AG08396 (cell line): ENCODE measurements at places on chromosomes 11 and 22.

GRCh38 chr11:66080055-66080817, 10.2 kb downstream of the PACS1 start:
- peak; percentile 80 for DNase-seq

DNA sequence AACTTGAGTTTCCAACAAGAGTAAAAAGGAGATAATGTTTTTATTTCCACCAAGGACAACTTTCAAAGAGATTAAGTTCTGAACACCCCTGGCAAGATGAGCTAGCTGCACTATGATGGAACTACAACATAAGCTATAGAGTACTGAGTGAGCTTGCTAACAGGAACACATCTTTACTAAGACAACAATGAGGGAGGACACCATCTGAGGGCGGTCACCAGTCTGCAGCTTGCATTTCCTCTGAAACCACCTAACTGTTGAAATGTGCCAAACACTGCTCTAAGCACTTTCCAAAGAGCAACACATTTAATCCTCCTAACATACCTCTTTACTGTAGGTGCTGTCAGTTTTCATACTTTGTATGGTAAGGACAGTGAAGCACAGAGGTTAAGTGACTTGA, 68.4 kb downstream of the TCF20 start:
- DNase-seq, result no peak

DNA sequence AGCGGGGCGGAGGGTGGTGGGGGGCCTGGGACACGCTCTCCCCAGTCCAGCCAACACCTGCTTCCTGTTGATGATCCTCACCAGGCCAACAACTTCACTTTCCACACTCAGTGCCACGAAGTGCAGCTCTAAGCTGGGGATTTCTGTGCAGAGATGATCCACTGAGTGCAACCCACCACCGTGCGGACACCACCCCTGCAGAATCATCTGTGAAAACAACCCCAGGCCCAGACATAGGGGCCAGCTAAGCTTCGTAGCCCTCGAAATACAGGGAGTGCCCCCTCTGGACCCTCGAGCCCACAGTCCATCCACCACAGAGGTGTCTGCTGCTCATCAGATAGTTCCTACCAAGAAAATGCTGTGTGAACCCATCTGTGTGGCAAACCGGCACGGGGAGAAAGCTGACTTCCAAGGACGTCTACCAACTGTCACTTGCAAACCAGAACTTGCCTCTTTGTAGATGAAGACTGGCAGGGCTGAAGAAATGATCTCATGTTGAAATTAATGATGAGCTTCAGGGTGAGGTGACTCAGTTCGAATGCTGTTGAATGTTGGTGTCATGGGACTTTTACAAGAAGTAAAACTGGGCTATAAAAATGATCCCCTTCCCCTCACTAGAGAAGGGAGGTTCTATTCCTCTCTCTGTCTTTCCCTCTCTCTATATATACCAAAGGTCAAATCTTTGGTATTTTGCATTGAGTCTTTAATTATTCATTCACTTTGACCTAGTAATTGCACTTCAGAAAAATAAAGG, 73.4 kb downstream of the MYEOV start:
- no peak for DNase-seq

DNA sequence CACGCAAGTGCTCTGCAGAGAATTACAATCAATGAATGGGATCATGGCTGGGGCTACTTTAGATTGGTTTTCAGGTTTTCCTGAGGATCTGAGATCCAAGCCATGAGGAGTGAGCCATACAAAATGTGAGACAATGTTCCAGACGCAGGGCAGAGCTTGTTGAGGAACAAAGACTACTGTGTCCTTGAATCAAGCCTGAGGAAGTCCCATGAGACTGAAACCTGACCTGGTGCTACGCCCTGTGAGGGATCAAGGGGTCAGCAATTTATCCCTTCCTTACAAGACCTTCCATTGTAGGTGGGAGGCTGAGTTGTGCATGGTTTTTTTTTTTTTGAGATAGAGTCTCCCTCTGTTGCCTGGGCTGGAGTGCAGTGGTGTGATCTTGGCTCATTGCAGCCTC, 2.1 kb downstream of the INCENP start:
- DNase-seq, result no peak

DNA sequence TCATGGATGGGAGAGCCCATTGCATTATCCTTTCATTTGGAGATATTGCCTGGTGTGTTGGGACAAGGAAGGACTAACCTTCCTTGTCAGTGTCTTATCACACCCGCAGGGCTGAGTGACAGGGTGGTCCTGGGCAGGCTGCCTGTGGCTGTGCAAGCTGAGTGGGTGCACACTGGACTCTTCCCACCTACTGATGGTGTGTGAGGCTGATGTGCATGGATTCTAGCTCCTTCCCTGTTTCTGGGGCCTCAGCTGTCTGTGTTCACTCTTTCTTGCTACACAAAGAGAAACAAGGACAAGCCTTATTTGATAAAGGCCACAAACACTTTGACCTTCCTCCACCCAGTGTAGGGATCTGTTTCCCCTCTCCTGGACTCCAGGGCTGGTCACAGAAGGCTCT, 22.0 kb downstream of the TBX1 start:
- no peak for DNase-seq

GRCh38 chr11:101582236-101582988, 1.4 kb downstream of the TRPC6 start:
- peak; percentile 55 for DNase-seq

DNA sequence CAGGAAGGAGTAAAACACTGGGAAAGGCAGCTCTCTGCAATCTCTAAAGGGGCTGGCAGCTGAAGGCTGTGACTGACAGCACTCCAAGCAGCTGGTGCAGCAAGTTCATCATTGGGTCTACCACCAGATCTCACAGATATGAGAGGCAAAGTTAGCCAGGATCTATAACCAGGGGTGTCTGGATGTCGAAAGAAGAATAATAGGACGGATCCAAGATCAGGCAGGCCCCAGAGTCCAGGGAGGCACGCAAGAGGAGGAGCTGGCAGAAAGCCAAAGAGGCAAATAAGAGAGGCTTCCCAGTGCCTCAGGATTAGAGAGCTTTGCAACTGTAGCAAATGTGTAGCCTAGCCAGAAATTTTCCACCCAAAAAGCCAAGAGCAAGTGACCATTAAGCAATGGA, 77.1 kb downstream of the RBMXL2 start:
- DNase-seq, result no peak

DNA sequence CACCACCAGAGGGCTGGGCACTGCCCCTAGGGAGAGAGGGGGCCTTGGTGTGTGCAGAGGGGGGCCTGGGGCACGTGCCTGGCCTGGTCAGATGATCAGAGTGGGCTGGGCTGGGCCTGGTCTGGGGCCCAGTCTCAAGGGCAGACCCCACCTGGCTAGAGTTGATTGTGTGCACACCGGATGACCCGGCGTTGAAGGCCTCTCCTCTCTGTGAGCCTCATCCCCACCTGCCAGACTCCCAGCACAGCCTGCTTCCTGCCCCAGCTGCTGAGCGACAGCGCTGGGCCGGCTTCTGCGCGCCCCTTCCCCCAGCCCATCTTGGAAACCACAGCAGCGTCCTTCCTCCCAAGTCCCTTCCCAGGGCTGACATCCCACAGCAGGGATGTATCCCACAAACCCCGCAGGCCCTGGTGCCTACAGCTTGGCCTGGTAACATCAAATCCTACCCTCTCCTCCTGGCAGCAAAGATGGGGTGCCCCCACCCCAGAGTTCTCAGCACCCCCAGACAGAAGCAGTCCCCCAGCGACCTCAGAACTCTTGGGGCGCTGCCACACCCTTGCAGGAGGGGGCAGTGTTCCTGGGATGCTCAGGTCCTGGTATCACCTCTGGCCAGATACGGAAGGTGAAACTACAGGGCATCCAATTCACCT, 11.0 kb upstream of the TSSC4 start:
- no peak for DNase-seq

GRCh38 chr11:102573851-102574250, 43.3 kb upstream of the MMP7 start:
- no peak for DNase-seq

GRCh38 chr11:134882141-134882540, 470.1 kb upstream of the B3GAT1 start:
- no peak for DNase-seq

DNA sequence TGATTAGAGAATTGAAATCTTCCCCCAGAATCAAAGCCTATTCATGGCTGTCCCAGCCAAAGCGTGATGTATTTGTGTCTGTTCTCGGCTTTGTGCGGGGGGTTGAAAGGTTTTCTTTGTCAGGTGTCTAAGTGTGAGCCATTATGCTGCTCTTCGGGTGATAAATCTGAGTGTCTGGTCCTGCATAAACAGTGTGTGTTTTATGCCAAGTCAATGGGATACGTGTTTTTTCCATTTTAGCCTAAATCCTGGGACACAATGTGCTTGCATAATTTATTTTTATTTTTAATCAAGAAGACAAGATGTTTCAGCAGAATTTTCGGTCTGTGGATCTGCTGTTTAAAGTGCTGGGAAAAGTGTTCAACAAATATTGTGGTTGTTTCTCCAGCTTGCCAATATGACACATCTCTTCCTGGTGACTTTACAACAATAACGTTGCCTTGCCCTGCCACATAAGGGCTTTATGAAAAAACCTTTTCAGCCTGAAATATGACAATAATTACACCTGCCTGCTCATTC, 267.8 kb downstream of the TBC1D22A start:
- no peak for DNase-seq

DNA sequence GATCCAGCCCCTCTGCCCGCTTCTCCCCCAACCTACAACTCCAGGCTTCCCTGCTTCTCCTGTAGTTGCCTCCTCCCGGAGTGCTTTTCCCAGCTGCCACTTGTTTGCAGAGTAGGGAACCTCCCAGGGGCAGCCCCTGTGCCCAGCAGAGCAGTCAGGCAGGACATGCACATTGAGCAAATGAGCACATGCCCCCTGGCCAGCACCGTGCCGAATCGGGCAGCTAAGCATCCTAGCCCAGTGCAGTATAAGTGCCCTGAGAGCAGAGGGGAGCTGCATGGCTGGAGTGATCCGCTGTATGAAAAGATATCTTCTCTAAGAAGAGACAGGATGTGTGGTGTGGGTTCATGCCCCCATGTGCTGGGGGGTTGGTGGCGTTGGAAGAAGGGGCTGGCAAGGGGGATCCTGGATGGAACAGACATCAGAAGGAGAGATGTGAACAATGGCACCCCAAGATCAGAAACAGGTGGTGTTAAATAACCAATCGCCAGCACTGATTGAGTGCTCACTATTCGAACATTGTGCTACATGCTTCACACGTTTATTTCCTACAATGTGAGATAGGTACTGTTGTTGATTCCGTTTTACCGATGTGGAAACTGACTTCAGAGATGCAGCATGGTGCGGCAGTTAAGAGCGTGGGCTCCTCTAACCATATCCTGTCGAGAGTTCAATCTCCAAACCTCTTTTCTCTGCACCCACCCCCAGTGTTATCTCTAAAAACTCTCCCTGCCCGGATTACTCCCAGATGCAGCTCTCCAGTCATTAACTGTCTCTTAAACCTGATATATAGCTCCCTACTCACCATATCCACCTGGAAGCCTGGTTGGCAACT, 1.2 kb downstream of the AIP start:
- no peak for DNase-seq

DNA sequence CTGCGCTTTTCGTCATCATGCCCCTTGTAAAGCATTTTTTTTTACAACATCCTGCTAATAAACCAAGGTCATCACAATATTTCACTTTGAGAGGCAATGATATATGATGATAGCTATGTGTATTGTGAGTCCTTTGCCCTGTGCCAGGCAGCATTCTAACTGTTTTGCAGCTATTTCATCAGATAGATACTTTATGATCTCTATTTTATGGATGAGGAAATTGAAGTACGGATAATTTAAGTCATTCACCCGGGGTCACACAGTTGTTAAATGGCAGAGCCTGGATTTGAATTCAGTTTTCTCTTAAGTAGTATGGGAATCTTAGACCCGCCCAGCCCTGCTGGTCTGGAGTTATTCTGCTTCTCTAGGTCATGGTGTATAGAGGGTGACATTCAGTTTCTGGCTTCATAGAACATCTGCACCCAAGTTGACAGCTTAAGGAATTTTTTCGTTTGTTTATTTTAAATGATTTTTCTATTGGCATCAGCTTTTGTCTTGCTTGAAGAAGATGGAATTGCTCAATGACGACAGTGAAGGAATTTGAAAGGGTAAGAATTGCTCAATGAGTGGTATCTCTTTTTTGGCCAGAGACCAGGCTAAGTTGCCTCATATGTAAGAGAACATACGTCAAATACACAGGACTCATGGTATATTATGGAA, 926 bp downstream of the PRR5L start:
- no peak for DNase-seq

DNA sequence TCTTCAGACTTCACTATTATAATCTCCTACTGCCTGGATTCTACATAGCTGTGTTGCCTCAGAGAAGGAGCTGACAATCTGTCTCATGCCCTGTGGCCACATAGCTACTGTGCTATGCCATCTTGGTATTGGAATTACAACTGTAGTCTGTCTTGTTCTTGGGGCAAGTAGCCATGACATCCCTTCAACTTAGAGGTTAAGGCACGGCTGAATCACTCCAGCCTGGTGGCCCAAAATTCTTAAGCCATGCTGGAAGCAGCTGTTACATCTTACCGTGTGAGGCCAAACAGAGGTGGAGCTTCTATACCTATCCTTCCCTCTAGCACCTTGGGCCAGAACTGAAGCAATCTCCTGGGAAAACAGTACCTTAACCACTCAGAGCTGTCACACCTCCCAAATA, 14.8 kb downstream of the CARD18 start:
- no peak for DNase-seq

DNA sequence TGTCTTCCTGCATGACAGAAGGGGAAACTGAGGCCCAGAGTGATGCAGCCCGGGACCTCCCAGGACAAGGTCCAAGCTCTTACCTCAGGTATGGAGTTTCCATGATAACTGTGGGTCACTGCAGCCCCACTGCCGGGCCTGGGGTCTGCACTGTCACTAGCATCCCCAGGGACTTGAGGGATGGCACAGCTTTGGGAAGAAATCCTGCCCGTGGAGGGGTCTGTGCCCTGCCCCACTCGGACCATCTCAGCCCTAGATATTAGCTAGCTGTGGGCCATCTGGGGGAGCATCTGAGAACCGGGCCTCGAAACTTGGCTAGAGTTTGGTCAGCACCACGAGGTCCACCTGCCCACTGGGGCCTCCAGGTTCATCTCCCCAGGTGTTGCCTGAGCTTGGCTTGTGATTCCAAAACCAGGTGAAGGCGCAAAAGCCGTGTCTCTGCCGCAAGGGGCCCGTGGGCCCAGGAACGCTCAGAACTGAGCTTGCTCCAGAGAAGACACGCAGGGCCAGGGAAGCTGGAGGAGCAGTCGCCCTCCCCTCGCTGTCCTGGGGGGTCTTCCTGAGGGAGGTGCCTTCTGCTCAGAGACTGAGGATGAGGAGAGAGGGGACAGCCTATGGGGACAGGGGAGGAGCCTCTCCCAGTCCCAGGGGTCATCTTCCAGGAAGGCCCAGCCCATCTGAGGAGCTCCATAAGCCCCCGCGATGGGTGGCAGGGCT, 4.8 kb downstream of the LINC01488 start:
- DNase-seq, result no peak

DNA sequence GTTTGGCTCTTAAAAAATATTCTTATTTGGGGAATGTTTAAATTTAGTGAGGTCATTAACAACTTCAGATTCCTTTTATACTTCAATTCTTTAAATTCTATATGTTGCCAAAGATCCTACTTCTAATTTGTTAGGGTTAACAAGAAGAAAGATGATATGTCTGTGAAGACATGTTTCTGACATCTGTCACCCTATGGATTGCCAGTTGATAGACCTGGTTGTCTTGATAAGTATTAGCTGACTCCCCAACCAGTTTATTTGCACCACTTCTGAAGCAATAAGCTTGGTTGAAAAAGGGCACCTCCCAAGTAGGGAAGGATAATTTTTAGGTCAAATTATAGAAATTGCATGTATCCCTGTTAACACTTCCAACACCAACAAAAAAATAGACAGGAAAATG, 29.3 kb downstream of the ARHGEF12 start:
- DNase-seq, result no peak

GRCh38 chr11:122074022-122074421, 42.0 kb downstream of the BLID start:
- DNase-seq, result no peak
